ENCODE measurements at places on chromosomes 11 and 22.
A peak's percentile ranks its signal among the peaks of the same experiment; 100 is the strongest.

DNA sequence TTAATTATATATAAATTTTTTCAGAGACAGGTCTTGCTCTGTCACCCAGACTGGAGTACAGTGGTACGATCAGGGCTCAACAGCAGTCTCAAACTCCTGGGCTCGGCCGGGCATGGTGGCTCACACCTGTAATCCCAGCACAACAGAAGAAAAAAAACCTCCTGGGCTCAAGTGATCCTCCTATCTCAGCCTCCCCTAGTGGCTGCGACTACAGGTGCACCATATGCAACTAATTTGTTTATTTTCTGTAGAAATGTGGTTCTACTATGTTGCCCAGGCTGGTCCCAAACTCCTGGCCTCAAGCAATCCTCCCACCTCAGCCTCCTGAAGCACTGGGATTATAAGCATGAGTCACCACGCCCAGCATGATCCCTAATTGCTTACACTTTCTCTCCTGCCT lies 56.1 kb upstream of the SLC35C1 start:
- no peak for DNase-seq

- no peak for DNase-seq
These were observed 162.8 kb downstream of the RCN1 start for GRCh38 chr11:32253706-32254105.

GRCh38 chr11:122229481-122230384 lies 113.7 kb upstream of the BLID start:
- no peak for DNase-seq

GRCh38 chr11:64891215-64891848 lies 12.9 kb upstream of the EHD1 start:
- DNase-seq = no peak

GRCh38 chr11:2440646-2441045 lies 3.7 kb downstream of the TRPM5 start:
- DNase-seq = no peak

- DNase-seq = no peak
These were observed 29.4 kb downstream of the GDPD5 start for GRCh38 chr11:75496305-75496752.

GRCh38 chr22:50531962-50532674 lies 2.3 kb upstream of the TYMP start:
- peak; percentile 34 for DNase-seq

DNA sequence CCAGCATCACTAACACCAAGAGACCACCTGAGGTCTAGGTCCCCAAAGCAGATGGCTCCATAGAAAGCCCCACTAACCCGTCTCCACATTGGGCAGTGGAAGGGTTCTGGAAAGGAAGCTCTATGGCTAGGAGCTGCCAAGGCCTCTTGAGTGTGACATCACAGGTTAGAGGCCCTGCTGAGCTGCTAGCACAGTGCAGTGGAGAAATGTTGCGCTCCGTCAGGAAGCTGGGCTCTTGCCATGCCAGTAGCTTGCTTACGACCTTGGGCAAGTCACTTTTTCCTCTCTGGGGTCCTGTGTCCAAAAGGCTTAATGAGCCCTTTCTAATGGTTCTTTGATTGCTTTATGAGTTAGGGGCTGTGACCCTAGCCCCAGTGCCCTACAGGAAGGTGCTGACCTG lies 10.6 kb downstream of the PIK3IP1 start:
- DNase-seq = no peak

GRCh38 chr11:8023831-8024555 lies 36.9 kb downstream of the EIF3F start:
- DNase-seq = no peak

DNA sequence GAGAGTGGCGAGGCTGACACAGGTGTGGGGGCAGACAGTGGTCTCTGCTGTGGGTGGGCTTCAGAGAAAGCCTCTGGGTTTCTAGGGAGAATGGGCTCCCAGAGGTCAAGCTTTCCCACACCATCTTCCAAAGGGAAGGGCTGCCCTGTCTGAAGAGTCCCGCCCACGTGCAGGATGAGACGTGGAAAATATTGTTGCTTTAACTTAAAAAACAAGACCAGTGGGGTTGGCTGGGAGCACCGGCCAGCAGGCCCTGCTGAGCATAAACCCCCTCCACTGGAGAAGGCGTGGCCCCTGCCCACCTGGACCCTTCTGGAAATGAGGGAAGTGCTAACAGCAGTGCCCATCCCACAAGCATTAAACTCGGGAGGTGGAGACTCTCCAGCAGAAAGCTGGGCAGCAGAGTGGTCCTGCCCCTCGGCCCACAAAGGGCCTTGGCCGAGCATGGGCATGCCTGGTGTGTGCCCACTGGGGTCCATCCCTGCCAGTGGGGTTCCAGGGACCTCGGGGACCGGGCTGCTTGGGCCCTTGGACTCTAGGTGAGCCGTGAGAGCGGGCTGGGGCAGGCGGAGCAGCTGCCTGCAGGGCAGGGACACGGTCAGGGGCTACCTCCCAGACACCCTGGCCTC lies 15.4 kb downstream of the SELENOO start:
- no peak for DNase-seq

DNA sequence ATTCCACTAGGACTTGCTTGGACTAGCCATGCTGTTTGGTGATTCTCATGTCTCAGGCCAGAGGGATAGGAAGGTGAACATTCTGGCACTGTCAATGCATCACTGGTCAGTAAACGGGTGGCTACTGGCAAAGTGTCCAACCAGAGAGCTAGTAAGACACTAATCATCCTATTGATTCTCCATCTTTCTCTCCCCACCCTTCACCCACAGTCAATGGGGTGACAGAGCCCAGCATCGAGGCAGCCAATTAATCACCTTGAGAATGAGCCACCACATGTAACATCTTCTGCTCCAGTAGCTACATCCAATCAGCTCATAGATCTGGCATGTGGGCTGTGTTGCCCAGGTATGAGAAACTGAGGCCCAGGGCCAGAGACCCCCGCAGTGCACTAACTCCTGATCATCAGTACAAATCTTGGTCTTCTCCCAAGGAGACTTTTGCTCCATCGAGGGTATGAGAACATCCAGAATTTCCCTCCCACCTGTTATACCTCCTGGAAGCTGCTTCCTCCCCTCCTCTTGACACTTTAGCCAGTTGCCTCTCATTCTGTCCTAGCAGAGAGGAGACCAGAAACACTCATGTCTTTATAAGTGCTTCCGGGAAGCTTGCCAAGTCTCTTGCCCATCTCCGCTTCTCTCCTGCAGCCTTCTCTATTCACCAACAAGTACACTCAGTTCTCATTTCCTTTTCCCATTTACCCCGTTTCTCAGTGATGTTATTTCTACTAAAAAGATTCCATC lies 17.0 kb downstream of the HTR3A start:
- DNase-seq = no peak

DNA sequence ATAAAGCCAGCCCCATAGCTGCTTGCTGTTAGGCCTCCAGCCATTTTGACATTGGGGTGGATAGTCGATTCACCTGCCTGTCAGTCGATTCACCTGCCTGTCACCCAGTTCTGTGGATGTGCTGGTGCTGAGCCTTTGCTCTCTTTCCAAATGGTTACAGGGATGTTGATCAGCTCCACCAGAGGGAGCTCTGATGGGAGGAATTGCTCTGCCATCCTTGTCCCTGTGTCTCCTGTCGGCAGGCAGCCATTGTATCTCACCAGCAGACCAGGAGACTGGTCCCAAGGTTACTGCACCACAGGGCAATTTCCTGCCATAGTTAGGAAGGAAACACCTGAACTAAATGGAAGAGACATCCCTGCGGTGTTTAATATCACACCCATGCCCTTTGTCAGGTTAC lies 6.1 kb downstream of the MPEG1 start:
- DNase-seq = peak; percentile 5

- DNase-seq = no peak
These were observed 78.4 kb downstream of the PDHX start for GRCh38 chr11:34994854-34995253.

- DNase-seq = peak; percentile 13
These were observed 1.1 kb downstream of the APLP2 start for GRCh38 chr11:130070846-130071200.

DNA sequence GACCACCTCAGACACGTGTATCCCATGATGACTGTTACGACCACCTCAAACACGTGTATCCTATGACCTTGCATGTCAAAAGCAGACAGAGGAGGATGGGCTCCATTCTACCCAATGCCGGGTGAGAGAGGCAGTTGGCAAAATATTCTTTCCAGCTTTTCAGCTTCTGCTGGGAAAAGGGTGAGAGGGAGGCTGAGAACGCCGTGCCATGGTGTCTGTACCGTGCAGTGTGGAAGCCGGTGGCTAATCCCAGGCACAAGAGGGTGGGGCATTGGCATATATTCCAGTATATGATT lies 1478.4 kb downstream of the TBC1D22A start:
- no peak for DNase-seq

DNA sequence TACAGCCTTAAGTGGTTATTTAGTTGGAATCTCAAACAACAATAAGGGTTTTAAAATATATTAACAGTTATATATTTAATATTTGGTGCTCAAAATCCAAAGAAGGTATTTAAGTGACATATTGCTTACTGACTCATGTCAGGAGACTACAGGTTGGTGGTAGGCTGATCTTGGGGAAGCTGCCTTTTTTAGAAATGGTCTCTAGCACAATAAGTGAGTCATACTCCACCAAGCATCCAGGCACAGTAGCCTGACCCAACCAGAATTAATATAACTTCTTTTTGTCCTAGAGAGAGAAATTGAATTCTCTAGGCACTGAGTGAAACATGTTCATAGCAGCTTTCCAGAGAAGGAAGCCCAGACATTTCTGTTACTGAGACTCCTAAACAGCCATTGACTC lies 868.5 kb upstream of the TENM4 start:
- DNase-seq = no peak

GRCh38 chr22:47128216-47128615 lies 365.8 kb downstream of the TBC1D22A start:
- DNase-seq = no peak

- DNase-seq = no peak
These were observed 190.7 kb downstream of the ST3GAL4 start for GRCh38 chr11:126546191-126546590.

DNA sequence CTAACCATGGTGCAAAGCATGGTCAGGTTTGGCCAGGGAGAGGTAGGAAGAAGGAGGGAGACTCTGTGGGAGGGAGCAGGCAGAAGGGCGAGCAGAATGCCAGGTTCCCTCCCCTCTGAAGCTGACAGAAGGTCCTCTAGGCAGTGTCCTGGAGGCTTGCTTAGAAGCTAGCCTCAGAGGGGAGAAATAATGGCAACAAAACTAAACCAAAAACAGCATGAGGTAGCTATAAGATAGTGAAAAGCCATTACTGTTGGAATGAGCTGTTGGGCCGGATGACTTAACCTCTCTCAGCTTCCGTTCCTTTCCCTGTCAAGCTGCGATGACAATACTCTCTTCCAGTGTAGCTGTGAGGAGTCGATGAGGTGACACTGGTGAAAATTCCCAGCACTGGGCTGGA lies 36.6 kb downstream of the RASSF10 start:
- no peak for DNase-seq

- DNase-seq = no peak
These were observed 4.6 kb upstream of the CDC42BPG start for GRCh38 chr11:64848826-64849597.

- no peak for DNase-seq
These were observed 274.3 kb downstream of the JRKL start for GRCh38 chr11:96664110-96664509.

DNA sequence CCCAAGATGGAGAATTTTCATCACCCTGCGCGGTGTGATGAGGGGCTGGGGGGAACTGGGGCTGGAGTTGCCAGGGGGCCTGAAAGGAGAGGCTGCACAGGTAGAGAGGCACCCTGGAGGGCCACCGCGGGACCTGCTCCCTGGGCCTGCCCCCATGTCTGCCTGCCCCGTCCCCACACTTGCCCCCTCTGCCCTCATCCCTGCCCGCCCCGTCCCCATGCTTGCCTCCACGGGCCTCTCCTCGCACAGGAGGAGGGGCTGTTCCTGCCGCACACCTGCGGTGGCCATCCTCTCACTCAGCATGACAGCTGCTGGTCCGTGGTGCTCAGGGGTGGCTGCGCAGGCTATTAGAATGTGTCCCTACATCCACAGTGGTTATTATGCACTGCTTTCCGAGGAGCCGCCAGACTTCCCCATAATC lies 43.5 kb downstream of the LINC01488 start:
- no peak for DNase-seq
